ENCODE measurements at places on chromosomes 16 and 17. TPM values are rescaled to one million over a fixed set of nuclear protein-coding genes. Genes with fewer than 3 reads are reported as not detected.

The MILR1 gene
- 0.30 TPM for total RNA-seq

DNA sequence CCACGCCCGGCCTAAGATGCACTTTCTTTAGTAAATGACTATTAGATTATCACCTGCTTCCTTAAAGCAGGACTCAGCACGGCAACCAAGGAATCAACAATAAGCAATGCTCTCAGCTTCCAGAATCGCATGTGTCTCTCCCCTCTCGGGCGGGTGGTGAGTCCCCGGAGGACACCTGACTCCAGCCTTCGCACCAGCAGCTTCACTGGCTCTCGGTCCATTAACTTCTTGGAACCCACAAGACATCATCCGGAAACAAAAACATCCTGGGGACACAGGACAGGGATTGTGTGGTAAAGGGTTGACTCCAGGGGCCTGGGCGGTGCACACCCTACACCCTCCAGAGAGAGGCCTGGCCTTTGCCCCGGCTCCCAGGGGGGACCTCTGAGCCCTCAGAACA is 22.7 kb downstream of the UTS2R start:
- no peak for DNase-seq

DNA sequence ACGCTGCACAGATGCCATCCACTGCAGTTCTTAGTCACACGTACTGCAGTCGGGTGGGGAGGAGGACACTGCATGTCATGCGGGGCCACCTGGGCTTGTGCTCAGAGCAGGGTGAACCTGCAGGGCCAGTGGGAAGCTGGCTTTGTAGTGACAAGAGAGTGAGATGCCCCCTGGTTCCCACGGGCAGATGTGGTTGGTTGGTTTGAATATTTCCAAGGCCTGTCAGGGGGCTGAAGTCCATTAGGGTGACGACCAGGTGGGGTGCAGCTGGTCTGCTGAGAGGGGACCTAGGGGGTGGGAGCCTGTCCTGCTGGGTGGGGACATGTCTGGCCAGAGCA is 14.3 kb downstream of the ZNF213 start:
- DNase-seq = no peak

The KRT24 gene
- not detected for total RNA-seq

The SMIM36 gene
- not detected for total RNA-seq

DNA sequence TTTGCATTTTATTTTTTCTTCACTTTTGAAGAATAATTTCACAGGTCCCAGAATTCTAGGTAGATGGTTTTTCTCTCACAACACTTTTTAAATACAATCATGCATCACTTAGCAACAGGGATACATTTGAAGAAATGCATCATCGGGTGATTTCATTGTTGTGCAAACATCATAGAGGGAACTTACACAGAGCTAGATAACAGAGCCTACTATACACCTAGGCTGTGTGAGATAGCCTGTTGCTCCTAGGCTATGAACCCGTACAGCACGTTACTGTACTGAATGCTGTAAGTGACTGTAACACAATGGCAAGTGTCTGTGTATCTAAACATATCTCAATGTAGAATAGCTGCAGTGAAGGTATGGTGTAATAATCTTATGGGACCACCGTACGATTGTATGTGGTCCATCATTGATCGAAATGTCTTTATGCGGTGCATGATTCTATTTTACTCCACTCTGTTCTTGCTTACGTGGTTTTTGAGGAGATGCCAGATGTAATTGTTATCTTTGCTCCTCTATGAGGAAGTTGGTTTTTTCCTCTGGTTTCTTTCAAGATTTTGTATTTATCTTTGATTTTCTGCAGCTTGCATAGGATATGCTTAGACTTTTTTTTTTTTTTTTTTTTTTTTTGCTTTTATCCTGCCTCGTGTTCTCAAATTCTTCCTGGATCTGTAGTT is 35.5 kb upstream of the TMEM92 start:
- no peak for DNase-seq
